ENCODE measurements at places on chromosomes 1 and 21.

GRCh38 chr1:228488125-228488817 is 1.1 kb downstream of the RNF187 start:
- no peak for DNase-seq

GRCh38 chr1:228079601-228080263 is 2.8 kb upstream of the ARF1 start:
- no peak for DNase-seq

GRCh38 chr1:50742523-50742922 is 217.5 kb downstream of the FAF1 start:
- no peak for DNase-seq

- DNase-seq, result no peak
Observed at GRCh38 chr1:90502696-90503095, 214.4 kb downstream of the BARHL2 start.

DNA sequence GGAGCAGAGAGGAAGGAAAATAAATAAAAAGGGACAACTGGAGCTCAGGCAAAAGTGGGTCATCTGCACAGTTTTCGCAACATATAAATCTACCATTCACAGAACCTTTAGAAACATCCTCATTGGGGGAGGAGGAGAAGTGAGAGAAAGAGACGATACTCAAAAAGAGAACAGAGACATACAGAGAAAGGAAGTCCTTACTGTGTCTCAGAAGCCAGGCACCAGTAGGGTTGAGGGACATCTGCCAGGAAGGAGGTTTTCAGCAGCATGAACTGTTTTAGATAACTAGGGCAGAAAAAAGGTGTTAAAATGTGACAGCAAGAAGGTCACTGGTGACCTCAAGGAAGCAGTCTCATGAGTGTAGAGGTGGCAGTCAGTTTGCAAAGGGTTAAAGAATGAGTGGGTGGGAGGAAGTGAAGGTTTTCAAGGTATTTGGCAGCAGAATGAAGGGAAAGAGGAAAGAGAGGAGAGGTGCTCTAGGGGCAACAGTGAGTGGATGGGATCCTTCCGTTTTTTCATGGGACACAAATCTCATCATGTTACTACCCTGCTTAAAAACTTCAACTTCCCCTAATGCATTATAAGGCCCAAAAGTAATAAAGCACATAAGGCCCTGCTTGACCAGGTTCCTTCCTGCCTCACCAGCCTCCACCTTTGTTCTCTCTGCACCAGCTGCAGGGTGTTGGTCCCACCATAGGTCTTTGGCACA is 9.5 kb downstream of the JAK1 start:
- DNase-seq, result no peak

DNA sequence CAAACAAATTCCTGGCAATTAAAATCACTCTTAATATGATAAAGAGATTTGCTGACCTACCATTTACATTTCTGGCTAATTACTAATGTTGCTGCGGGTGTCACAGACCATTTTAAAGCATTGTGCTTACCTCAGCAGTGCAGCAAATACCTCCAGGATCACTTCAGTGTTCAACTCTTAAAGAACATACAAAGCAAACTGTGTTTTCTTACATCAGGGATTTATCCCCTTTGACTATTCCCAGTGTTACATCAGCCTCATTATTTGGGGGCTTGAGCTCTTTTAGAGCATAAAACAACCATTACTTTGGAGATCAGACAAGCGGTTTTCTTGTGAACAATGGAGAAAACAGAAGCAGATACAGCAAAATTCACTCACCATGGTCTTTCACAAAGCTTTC is 185.4 kb downstream of the LYPLAL1 start:
- no peak for DNase-seq

DNA sequence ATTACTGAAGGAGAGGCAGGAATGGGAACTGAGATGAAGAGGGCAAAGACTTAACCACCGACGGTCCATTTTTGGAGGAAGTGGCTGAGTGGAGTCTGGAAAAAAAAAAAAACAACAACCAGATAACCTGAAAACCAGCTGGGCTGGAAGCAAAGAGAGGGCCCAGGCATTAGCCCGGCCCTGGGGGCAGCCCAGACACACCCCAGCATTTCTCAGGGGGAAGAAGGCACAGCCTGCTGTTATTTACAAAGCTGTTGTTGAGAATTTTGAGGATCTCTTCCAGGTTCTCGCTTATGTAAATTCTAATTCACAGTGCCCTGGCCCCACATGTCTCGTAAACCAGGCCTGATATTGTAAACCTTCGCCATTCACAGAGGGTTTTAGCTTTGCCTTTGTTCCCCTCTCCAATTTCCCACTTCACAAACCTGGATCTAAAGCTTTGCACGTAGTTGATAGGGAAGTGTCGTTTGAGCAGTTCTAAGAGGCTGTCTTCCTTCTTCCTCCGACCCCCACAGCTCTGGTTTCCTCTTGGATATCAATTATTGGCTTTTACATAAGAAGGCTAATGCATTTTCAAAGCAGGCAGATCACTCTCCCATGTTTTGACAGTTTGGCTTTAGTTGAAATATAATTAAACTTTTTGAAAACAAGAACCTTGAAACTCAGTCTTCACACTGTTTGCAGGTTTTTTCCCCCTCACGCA is 161.8 kb upstream of the IRF2BP2 start:
- DNase-seq, result no peak

GRCh38 chr1:109719337-109719837 is 7.3 kb downstream of the GSTM5 start:
- DNase-seq, result no peak

GRCh38 chr1:20379075-20379474 is 88.4 kb downstream of the VWA5B1 start:
- DNase-seq, result no peak

All from stimulated activated CD4-positive, alpha-beta T cell treated with anti-CD3 and anti-CD28 coated beads, Interleukin-15, amount 100 ng/mL, for 1 hour (primary cell).